ENCODE measurements at places on chromosomes 2 and 18.

- H3K27ac ChIP-seq = no peak overlapping the region
- H3K4me3 ChIP-seq = no peak overlapping the region
Measured at GRCh38 chr2:197086500-197086899, 160.0 kb upstream of the PGAP1 start.

DNA sequence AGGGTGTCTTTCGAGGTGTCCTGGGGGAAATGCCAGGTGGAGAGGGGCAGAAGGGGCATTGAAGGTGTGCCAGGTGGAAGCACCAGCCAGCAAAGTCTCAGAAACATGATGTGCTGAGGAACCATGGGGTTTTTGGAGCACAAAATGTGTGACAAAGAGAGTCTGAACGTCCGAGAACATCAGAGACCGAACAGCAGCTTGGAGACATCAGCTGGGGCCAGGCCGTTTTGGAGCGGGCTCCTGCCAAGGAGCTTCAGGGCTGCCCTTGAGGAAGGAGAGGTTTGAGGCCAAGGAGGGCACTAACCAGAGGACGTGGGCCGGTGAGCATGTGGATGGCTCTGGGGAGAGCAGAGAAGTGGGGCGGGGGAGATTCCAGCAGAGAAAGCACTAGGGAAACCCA lies 5.3 kb upstream of the MBP start:
- no peaks in the 10 kb centered on the region for H3K36me3 ChIP-seq
- DNase-seq = no peak
- peak overlapping the region; percentile 93 for H3K27ac ChIP-seq
- no peak overlapping the region for H3K4me3 ChIP-seq
- H3K4me1 ChIP-seq = peaks cover 71% of the 10 kb centered on the region

DNA sequence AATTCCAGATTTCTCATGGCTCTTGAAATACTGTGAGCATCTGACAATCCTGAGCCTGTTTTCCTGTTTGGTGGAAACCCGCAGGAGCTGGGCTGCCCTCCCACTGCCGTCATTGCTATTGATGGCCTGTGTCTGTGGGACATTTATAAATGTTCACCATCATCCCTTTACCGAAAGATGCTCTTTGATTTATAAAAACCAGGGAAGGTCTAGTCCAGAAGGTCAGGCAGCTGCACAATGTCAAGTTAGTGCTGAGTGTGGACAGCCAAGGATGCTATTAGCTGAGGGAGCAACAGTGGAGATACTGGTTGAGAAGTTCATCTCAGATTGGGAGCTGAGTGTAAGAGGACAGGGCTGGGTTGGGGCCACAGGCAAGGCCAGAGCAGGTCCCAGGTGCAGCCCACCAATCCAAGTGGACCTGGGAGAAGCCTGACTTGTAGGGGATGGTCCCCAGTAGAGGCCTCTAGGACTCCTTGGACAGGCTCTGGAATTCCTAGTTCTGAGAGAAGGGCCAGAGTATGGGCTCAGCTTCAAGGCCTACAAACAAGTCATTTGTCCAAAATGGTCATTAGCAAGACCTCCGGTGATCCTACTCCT lies 55.1 kb downstream of the COPS8 start:
- H3K27me3 ChIP-seq = no peaks in the 10 kb centered on the region
- H3K27ac ChIP-seq = no peak overlapping the region
- no peaks in the 10 kb centered on the region for H3K36me3 ChIP-seq
- no peak for DNase-seq

DNA sequence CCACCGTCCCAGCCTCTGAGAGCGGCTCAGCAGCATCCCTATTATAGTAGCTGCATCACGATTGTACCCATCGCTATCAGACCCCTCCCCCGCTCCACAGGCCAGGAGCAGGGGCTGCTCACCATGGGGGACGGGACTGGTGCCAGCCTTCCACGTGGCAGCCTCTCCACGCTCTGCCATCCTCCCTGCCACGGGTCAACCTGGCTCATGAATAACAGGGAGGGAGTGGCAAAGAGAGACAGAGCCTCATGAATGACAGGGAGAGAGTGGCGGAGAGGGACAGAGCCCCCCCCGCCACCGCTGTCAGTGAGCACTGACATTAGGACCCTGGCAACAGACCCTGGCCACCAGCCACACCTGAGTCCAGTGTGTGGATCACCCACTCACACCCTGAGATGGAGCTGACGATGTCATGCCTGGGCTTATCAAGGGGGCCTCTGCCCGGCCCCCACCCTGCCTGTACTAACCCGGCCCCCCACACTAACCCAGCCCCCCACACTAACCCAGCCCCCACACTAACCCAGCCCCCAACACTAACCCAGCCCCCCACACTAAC lies 16.9 kb downstream of the CROCC2 start:
- no peak overlapping the region for H3K27ac ChIP-seq
- no peak overlapping the region for H3K4me3 ChIP-seq

GRCh38 chr2:234588054-234588430 lies 91.2 kb upstream of the ARL4C start:
- H3K36me3 ChIP-seq = no peaks in the 10 kb centered on the region
- no peak overlapping the region for H3K4me3 ChIP-seq
- no peak overlapping the region for H3K27ac ChIP-seq
- no peaks in the 10 kb centered on the region for H3K4me1 ChIP-seq
- DNase-seq = no peak
- peaks cover 10% of the 10 kb centered on the region for H3K27me3 ChIP-seq

DNA sequence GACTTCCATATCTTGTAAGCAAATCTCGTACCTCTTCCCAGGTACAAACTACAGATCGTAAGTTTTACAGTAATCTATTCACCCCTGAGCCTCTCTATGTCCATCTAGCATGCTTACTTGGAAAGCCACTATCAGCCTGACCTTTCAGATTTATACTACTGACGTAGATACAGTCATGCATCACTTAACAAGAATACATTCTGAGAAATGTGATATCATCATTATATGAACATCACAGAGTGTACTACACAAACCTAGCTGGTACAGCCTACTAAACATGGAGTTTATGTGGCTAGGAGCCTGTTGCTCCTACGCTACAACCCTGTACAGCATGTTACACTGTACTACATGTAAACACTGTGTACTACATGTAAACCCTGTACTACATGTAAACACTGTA lies 293.2 kb upstream of the ZNF804A start:
- no peaks in the 10 kb centered on the region for H3K36me3 ChIP-seq
- DNase-seq = no peak
- H3K4me3 ChIP-seq = no peak overlapping the region
- no peaks in the 10 kb centered on the region for H3K4me1 ChIP-seq

- H3K27me3 ChIP-seq = peaks cover 4% of the 10 kb centered on the region
- no peak overlapping the region for H3K4me3 ChIP-seq
- DNase-seq = no peak
- no peaks in the 10 kb centered on the region for H3K36me3 ChIP-seq
- H3K27ac ChIP-seq = no peak overlapping the region
Measured at GRCh38 chr18:37519510-37520135, 46.0 kb downstream of the CELF4 start.

- no peaks in the 10 kb centered on the region for H3K27me3 ChIP-seq
- no peak overlapping the region for H3K4me3 ChIP-seq
- H3K36me3 ChIP-seq = no peaks in the 10 kb centered on the region
- H3K4me1 ChIP-seq = no peaks in the 10 kb centered on the region
- H3K27ac ChIP-seq = no peak overlapping the region
Measured at GRCh38 chr2:140596447-140596846, 1534.4 kb downstream of the LRP1B start.

- H3K4me3 ChIP-seq = no peak overlapping the region
- no peaks in the 10 kb centered on the region for H3K4me1 ChIP-seq
- no peak for DNase-seq
- no peak overlapping the region for H3K27ac ChIP-seq
- H3K36me3 ChIP-seq = no peaks in the 10 kb centered on the region
Measured at GRCh38 chr2:37526856-37527255, 144.6 kb downstream of the CDC42EP3 start.

DNA sequence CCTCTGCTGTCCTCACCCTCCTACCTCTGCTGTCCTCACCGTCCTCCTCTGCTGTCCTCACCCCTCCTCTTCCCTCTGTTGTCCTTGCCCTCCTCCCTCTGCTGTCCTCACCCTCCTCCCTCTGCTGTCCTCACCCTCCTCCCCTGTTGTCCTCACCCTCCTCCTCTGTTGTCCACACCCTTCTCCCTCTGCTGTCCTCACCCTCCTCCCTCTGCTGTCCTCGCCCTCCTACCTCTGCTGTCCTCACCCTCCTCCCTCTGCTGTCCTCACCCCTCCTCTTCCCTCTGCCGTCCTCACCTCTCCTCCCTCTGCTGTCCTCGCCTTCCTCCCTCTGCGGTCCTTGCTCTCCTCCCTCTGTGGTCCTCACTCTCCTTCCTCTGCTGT lies 11.8 kb downstream of the GAD1 start:
- H3K4me1 ChIP-seq = no peaks in the 10 kb centered on the region
- H3K27me3 ChIP-seq = peaks cover 15% of the 10 kb centered on the region
- no peak overlapping the region for H3K4me3 ChIP-seq
- no peak for DNase-seq

GRCh38 chr2:234947556-234947955 lies 4.3 kb upstream of the SH3BP4 start:
- H3K36me3 ChIP-seq = no peaks in the 10 kb centered on the region
- no peak for DNase-seq
- no peak overlapping the region for H3K27ac ChIP-seq
- H3K27me3 ChIP-seq = peaks cover 6% of the 10 kb centered on the region
- no peaks in the 10 kb centered on the region for H3K4me1 ChIP-seq

DNA sequence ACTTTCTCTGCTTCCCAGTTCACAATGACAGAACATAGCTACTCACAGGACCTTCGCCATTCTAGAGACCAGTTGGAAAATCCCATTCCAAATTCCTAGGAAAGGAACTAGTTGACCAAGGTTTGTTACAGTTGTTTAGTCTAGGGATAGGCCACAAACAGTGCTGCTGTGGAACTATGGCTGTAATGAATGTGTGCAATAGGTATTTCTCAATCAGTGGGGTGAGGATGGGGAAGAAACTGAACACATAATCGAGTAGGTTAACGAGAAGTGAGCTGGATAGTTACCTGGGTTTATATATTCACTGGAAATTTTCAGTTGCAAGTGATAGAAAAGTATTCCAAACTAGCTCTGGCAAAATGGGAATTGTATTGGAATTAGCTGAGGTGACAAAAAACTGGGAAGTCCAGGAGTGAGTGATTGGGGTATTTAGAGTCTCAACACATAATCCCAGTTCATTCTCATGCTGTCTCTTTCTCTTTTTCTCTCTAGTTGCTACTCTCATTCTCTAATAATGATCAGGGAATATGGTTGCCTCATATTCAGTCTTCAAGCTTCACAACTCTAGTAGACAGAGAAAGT lies 18.2 kb upstream of the HMSD start:
- no peaks in the 10 kb centered on the region for H3K36me3 ChIP-seq
- H3K27ac ChIP-seq = no peak overlapping the region
- no peak for DNase-seq

All from DND-41 (cell line).